ENCODE measurements at places on chromosomes 1 and 21.

GRCh38 chr1:115138973-115139372 lies 49.7 kb upstream of the TSPAN2 start:
- peak; percentile 75 for DNase-seq

GRCh38 chr1:159867664-159868026 lies 5.2 kb upstream of the VSIG8 start:
- no peak for DNase-seq

DNA sequence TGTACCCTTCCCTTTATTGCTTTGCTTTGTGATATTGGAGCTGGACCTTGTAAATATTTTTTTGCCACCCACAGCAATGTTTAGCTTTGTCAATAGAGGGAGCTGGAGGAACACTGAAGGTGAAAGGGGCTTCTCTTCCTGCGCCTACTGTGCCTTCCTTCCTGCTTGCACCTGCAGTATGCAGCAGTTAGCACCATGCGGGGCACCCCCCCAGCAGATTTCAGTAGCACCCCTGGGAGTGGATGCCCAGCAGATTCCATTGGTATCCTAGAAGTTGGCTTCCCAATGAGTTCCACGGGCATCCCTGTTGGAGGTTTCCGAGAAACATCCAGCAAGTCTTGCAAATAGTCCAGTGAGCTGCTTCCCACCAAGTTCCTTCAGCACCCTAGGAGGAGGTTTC lies 25.6 kb downstream of the S100A10 start:
- peak; percentile 53 for DNase-seq

GRCh38 chr1:175225805-175226129 lies 33.2 kb upstream of the KIAA0040 start:
- DNase-seq: no peak

- no peak for DNase-seq
Measured at GRCh38 chr1:17513131-17513530, 26.4 kb upstream of the ARHGEF10L start.

DNA sequence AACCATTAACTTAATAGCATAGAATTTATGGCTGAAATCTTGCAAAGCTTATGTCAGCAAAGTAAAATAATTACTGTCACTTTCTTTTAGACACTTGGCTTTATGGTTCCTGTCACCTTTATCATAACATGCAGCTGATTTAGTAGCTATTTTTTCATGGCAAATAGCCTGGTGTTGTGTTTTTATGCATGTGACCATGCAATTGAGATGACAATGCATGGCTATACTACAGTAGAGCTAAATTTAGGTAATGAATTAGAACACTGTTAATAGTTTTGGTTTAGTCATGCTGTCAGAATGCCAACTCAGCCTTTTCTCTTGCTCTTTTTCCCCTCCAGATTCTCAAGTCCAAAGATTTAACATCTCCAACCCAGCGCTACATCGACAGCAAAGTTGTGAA lies 88.6 kb downstream of the TGFB2 start:
- no peak for DNase-seq

GRCh38 chr1:203467550-203467921 lies 8.1 kb upstream of the PRELP start:
- DNase-seq: no peak

- DNase-seq: no peak
Measured at GRCh38 chr1:160402001-160402795, 1.8 kb downstream of the VANGL2 start.

- DNase-seq: no peak
Measured at GRCh38 chr1:190003376-190003775, 474.3 kb downstream of the BRINP3 start.

DNA sequence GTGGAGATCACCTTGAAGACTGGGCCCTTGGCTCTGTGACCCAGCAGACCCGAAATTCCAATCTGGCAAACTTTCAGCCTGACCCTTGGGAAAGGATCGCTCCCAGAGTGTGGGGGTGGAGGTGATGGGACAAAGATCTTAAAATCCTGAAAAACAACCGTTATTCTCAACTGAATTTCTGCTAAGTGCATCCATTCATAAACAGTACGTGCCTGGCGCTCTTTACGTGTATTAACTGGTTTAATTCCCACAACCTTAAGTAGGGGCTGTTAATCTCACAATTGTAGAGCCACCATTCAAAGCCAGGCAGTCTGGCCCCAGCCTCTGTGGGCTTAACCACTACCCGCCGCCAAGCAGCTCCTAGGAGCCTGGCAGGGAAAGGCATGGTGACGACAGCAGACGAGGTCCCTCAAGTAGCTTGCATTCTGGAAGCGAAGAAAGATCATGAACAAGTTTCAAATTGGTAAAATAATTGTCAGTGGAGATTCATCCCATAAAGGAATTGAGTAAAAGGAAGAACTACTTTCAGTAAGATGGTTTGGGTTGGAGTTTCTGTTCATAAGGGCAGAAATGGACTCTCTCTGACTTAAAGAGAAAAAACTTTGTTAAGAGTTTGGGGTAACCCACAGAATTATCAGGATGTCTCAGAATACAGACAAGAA lies 11.4 kb upstream of the RGS16 start:
- DNase-seq: peak; percentile 74

DNA sequence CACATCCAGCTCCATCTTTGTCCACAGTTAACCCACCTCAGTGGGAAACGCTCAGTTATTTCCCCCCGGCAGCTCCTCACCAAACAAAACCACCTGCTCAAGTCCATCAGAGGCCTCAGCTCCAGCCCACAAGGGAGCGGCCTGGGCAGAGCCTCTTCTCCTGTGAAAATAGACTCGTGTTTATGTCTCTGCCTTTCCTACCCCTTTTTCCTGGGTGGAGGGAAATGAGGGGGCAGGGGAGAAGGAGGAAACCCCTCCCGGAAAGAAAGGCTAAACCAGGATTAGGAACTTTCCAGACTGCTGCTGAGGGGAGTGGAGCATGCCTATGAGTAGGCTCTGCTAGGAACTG lies 81.6 kb downstream of the PAX7 start:
- no peak for DNase-seq

DNA sequence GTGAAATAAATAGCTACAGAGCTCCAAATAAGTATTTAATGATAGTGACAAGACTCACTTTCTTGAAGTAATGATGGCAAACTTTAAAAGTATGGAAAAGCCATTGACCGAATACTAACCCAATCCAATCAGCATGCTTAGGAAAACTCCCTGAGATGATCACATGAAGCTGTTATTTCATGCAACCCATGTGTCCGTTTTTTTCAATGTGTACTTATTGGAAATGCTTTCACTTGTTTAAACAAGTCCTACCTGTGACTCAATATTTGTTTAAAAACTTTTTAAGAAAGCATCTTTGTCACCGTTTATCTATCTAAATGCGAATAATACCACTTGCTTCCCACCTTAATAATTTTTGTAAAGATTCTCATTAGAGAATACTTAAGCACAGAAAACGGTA lies 185.8 kb downstream of the NRIP1 start:
- DNase-seq: no peak

- DNase-seq: no peak
Measured at GRCh38 chr1:41434748-41435449, 49.6 kb downstream of the EDN2 start.

GRCh38 chr21:15084668-15085067 lies 19.9 kb upstream of the NRIP1 start:
- no peak for DNase-seq

DNA sequence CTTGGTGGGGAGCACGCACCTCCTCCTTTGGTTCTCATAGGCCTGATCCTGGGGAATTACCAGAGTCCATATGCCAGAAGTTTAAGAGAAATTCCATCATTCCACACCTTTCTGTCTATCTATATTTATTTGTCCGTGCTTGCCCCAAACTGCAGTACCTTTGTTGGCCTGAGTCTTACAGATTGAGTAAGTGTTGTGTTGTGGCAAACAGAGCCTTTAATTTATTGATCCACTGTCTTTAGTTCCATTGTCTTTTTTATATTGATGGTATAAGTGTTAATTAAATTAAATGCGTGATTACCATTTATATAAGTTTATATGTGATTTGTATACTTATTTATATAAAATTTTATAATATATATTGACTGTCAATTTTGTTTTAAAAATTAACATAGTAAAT lies 4.9 kb downstream of the SH3BGR start:
- no peak for DNase-seq

GRCh38 chr1:75967719-75968118 lies 35.5 kb upstream of the ASB17 start:
- DNase-seq: no peak

- DNase-seq: no peak
Measured at GRCh38 chr1:187715483-187715882, 886.7 kb downstream of the PLA2G4A start.

DNA sequence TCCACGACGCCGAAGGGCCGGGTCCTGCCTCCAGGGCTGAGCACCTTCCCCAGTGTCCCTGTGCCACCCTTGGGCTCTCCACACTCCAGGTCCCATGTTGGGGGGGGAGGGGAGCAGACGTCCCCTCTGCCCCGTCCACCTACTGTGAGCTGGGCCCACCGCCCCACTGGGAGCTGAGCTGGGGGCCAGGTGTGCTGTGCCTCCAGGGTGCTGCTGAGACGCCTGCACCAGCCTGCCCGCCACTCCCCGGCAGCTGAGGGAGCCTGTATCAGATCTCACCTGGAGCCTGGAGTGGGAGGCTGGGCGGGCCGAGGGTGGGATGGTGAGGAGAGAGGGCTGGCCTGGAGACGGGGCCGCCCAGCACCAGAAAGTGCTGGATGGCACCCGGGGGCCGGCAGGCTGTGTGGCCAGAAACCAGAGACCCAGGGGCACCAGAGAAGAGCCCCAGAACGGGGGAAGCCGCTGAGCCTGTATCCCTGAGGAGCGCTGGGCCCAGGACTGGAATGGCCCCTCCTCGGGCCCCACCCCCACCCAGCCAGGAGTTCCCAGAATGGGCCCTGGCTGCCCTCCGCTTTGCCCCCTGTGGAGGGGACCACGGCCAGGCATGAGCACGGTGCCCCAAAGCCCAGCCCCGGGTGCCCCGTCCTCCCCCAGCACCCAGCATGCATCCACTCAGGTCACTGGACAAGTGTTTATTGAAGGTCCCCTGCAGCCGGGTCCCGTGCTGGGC lies 3.4 kb downstream of the TNFRSF18 start:
- no peak for DNase-seq

GRCh38 chr1:97610748-97611147 lies 310.1 kb downstream of the DPYD start:
- no peak for DNase-seq

- DNase-seq: no peak
Measured at GRCh38 chr1:175845985-175846384, 102.6 kb upstream of the TNR start.

DNA sequence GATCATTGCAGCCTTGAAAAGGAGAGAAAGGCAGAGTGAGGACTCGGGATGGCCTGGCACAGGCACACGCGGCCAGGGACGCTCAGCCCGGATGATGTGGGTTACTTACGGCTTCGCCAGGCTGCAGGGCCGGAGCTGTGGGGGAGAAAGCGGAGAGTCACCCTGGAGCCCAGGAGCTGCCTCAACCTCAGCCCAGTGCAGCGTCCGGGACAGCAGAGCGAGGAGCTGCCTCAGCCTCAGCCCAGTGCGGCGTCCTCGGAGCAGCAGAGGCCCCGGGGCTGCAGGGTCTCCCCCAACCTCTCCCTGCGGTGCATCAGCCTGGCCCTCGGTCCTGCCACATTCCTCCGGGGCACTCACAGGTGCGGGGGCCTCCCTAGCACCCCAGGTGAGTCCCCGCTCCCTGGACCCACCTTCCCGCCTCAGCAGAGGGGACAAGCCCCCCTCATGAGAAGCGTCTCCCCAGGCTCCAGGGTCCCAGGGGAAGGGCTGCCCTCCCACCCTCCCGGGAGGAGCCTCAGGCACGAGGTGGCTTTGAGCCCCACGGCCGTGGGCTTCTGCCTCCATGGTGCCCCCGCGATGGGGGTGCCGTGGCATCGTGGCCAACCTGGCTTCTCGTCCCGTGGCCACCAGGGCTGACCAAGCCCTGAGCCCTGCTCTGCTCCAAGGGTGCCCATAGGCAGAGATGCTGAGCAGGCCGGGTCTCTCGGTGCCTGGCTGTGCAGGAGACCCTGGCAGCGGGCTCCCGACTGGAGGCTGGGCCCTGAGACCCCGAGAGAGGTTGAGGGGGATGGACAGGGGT lies 10.5 kb upstream of the RNF223 start:
- no peak for DNase-seq

DNA sequence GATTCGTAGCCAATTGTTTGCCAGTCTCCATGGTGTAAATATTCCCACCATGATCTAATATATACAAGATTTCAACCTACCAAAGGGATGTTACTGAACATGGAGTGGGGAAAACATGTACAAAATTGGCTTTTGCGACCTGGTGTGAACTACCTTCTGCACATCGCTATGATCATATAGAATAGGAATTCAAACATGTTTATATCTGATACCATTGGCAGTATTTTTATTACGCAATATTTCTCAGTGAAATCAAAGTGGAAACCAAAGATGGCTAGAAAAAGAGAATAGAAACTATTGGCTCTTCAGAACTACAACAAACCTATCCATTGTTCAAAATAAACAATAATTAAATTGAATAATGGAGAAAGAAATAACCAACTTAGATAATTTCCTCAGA lies 285.1 kb downstream of the TPR start:
- no peak for DNase-seq

DNA sequence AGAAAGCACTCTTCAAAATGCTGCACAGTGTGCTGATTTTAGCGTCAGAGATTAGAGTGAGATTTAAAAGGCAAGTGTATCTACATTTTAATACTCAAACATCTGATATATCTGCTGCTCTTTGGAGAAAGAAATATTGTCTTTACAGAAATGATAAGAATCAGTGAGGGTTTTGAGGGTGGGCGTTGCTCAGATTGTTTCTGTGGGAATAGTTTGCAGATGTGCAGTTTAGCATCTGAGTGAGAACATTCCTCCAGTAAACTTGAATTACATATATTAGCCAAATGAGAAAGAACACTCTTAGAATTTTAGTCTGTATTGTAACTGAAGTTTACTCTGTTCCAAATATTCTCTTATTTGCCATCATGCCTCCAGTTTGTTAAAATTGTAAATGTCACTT lies 549.2 kb downstream of the NEGR1 start:
- DNase-seq: no peak

GRCh38 chr1:153340356-153340755 lies 8.3 kb downstream of the PGLYRP4 start:
- no peak for DNase-seq

GRCh38 chr1:46718727-46719622 lies at the start of gene EFCAB14:
Gene EFCAB14, minus strand, starts transcription at chr1:46719114. Its CDS starts 1,027 bp downstream, at chr1:46718087.
- peak; percentile 99 for DNase-seq

GRCh38 chr1:11569551-11569950 lies 84.7 kb downstream of the FBXO2 start:
- no peak for DNase-seq

DNA sequence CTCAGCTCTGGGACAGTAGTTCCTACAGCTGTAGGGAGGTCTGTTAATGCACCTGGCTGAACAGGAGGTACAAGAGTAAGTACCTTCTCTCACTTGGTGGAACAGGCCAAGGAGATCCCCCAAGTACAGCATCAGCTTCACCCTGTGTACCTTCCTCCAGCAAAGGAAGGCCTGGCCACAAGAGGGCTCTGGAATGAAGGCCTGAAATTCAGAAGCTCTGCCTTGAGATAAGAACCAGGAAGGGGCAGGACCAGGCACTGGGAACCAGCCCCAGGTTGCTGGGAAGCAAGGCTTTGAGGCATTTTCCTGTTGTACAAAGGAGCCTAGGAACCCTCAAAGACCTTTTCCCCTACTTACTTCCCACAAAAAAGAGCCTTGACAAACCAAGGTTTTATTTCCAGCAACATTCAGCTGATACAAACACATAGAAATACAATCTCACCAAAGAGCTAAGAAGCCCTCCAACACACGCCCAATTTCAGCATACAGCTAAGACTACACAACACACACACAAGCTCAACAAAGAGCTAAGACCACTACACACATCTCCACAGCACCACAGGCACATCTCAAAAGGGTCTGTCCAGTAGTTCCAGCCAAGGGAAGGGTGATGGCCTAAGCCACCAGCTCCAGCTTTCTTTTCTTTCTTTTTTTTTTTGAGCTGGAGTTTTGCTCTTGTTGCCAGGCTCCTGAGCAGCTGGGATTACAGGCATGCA lies 23.5 kb downstream of the F11R start:
- peak; percentile 67 for DNase-seq

All from stimulated activated CD4-positive, alpha-beta T cell treated with anti-CD3 and anti-CD28 coated beads, Interleukin-15, amount 100 ng/mL, for 24 hours (primary cell).